ENCODE measurements at places on chromosomes 2 and 18.

DNA sequence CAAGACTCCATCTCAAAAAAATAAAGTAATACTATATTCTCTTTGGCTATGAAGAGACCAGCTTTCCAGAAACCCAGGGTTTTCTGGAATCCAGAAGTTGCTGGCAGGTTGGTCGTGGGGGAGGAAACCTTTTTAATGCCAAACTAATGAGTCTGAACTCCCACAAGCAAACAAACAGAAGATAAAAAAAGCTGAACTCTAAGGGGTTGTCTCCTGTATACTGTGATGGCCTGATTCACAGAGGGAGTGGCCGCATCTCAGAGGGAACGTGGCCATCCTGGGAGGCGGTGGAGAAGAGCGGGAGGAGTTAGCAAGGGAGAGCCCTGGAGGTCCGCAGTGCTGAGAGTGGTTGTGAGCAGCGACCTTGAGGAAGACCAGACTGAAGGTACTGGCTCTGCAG lies 36.1 kb downstream of the LIMS1 start:
- DNase-seq, result no peak

DNA sequence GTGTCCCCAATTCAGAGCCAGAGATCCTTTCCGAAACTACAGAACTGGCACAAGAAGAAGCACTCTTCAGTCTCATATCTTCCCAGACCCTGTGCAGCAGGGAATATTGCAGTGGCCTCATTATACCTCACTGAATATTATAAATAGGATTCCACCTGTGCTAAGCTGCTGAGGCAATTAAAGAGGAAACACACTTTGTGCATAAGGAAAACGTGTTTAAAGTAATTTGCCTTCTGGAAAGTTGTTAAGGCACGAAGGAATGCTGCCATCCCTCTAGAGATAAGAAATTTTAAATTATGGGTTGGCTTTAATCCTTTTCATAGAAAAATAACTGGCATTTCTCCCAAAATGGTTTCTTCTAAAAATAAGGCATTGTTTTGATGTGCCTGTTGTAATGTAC lies 233.3 kb downstream of the RAB3GAP1 start:
- no peak for DNase-seq

- no peak for DNase-seq
These were observed 407.5 kb downstream of the RNF144A start for GRCh38 chr2:7324706-7325105.

DNA sequence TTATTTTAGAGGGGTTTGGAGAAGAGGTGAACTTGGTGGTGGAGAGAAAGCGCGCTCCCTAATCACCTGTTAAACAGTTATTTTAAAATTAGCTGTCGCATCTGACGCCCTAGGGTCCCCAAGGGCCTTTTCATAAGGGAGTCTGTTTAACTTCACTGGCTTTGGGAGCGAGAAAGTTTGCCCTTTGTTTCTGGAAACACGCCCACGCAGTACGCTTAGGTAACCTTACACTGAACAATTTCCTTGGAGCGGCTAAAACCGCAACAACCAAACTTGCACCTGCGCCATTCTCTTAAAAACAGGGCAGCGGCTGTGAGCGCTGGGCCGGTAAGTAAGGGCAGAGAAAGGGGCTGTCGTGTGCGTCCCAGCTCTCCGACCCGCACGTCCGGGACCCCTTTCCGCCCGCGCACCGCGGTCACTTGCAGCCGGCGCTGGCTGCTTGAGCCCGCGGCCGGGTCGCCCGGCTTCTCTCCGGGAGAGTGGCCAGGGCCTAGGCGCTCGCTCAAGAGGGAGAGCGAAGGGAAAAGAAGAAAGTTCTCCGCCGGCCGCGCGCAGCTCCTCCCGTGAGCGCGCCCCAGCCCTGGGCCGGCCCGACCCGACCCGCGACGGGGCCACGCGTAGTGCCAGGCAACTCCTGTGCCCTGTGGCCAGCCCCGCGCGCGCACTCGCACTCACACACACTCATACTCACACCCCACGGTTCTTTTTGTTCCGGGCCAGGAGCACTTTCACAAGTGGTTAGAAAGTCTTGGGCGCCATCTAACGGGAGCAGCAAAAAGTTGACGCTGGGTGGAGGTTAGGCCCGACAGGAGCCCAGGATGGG lies 19.2 kb downstream of the POU3F3 start:
- no peak for DNase-seq

- no peak for DNase-seq
These were observed 868.8 kb downstream of the EPHA4 start for GRCh38 chr2:220703279-220703678.

DNA sequence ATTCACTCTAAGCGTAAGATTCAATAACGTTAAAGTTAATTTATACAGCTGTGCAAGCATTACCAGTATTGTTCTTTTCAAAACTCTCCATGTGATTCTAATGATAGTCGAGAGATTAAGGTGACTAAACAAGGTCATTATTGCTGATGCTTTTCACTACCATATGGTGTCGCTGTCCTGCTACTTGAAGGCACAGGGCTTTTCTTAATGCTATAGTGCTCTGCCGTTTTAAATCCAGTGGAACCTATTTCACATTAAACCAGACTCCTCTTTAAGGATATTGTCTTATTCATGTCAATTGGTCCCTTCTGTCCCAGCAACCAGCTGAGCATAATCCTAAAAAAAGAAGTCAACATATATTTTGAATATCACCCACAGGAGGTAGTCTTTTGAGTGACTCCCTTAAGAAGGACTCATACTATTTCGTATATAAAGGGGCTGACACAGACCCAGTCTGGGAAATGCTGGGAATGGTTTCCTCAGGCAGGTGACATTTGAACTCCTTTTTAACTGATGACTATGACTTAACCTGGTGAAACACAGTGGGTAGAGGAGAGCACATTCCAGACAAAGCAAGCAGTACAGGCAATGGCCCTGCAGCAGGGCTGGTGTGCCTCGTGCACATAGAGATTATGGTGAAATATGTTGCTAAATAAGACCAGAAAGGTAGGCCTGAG lies 53.9 kb upstream of the CYTIP start:
- DNase-seq, result no peak

DNA sequence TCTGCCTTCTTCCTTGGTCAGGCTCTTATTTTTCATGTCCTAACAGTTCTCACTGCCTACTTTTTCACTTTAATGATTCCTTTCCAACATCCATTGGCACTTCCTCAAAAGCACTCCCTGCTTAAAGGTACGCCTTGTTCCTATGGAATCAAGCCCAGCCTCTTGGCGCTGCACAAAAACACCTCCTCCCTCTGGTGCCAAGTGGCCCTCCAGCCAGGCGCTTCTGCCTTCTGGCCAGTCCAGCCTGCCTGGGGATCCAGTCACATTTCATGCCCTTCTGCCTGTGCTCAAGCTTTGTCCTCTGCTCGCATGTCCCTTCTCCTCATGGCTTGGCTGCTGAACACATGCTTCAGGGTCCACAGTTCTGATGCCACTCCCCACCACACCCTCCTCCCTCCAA lies 6.3 kb downstream of the TPRKB start:
- no peak for DNase-seq

GRCh38 chr2:235935773-235936172 lies 232.4 kb downstream of the GBX2 start:
- DNase-seq, result no peak

GRCh38 chr2:64562148-64562784 lies 38.1 kb downstream of the AFTPH start:
- DNase-seq, result no peak

- DNase-seq, result no peak
These were observed at the start of gene PIEZO2 for GRCh38 chr18:11149441-11150270. TSS of gene PIEZO2 (minus strand) at chr18:11149569. CDS start at chr18:11148588, 981 bp downstream.

GRCh38 chr18:44857081-44857480 lies 176.4 kb downstream of the SETBP1 start:
- DNase-seq, result no peak

GRCh38 chr2:136384531-136385303 lies 266.8 kb upstream of the CXCR4 start:
- DNase-seq, result no peak

GRCh38 chr2:215782295-215782694 lies 231.1 kb downstream of the MREG start:
- no peak for DNase-seq

DNA sequence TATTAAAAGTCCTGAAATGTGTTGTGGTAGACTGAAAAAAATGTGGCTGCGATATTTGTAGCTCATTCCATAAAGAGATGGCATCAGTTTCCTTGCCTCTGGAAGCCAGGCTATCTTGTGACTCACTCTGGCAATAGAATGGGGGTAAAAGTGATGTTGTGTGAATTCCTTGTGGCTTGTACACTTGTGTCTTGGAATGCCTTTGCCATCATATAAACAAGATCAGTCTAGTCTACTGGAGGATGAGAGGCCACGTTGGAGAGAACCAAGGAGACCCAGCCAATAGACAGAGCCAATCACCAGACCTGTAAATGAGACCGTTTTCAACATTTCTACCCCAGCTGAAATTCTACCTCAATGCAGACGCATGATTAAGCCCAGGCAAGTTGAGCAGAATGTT lies 254.1 kb downstream of the TRIB2 start:
- DNase-seq, result no peak

- DNase-seq, result no peak
These were observed 258.5 kb upstream of the DDX18 start for GRCh38 chr2:117555965-117556364.

- DNase-seq, result no peak
These were observed 104.2 kb upstream of the RND3 start for GRCh38 chr2:150591496-150592285.

GRCh38 chr2:240288087-240288521 lies 147.4 kb upstream of the GPC1 start:
- no peak for DNase-seq

All from activated CD4-positive, alpha-beta T cell treated with anti-CD3 and anti-CD28 coated beads for 24 hours (primary cell).